ENCODE measurements at places on chromosomes 1 and 21.

DNA sequence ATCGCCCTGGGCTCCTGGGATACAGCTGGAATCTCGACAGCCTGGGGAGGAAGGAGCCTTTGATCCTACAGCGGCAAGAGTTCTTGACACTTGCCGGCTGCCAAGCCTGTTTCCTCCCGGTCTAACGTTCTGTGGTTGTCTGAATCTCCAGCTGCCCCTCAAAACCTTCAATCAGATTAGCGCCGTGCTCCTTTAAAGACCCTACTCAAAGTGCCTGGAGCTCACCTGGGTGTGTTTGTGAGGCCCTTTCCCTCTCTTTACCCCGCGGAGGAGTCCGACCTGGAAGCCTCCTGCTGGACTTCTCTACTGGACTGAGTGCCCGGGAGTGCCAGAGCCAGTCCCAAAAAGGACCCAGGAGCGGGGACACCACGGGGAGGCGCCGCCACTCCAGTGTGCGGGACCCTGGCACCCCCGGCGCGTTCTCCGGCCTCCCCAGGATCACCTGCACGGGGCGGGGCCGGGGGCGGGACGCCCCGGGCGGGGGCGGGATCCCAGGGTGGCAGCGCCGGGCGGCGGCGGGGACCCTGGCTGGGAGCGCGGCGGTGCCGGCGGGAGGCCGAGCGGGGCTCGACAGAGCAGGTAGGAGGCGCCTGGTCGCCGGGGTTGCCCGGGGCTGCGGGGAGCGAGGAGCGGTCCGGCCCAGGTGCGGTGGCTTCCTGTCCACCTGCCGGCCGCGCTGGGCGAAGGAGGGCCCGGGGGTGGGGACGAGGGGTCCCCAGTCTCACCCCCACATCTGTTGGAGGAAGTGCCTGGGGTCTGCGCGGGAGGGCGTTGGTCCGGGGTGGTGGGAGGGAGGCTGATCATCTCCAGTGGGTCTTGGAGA, at the start of gene NCMAP:
NCMAP (plus strand) TSS at position 497 of the 823 bp plus-strand sequence. CDS start 39,344 bp downstream, outside the sequence.
- peak; percentile 52 for DNase-seq

- DNase-seq = no peak
Observed at GRCh38 chr1:240170266-240170665, 78.6 kb downstream of the FMN2 start.

DNA sequence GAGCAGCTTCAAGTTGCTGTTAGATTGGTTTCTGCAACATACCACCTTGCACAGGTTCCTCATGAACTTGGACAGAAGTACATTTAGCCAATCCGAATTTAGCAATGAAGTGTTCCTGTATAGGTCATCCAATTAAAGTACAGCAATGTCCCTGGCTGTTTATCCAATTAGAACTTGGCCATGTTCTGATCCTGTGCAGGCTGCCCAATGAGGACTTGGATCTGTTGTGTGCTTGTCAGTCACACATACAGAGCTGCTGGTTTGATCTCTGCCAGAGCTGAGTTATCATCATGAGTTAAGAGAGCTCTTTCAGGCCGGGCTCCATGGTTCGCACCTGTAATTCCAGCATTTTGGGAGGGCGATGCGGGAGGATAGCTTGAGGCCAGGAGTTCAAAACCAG, 22.0 kb upstream of the IFNLR1 start:
- DNase-seq = no peak

- no peak for DNase-seq
Observed at GRCh38 chr1:176167210-176167609, 39.9 kb downstream of the COP1 start.

DNA sequence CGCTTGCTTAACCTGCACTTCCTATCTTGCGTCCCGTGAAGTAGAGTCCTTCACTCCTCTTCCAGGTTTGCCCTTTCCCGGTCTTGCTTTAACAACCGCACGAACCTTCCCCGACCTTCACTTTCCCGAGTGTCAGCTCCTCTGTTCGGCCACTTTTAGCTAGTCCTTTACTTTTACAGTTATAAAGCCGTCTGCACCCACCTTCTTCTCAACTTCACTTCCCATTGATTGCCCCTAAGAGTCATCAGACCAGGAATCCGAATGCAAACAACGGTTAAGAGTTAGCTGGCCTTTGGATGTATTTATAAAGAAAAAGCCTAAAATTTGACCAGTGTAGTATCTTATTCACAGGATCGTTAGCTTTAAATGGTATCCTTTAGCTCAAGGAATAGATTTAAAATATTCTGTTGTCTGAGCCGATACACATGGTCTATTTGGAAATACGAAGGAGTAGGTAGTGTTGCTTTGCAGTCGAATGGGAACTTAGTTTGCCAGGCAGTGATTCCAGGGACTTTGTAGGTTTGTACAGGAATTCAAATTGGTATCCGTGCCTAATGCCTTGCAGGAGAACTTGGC, 1.4 kb downstream of the PPP2R5A start:
- no peak for DNase-seq

GRCh38 chr1:38197312-38198061, 150.9 kb upstream of the POU3F1 start:
- no peak for DNase-seq

- DNase-seq = no peak
Observed at GRCh38 chr1:1758059-1758621, 20.1 kb downstream of the NADK start.

GRCh38 chr1:116904791-116905320, 4.9 kb upstream of the PTGFRN start:
- DNase-seq = no peak

DNA sequence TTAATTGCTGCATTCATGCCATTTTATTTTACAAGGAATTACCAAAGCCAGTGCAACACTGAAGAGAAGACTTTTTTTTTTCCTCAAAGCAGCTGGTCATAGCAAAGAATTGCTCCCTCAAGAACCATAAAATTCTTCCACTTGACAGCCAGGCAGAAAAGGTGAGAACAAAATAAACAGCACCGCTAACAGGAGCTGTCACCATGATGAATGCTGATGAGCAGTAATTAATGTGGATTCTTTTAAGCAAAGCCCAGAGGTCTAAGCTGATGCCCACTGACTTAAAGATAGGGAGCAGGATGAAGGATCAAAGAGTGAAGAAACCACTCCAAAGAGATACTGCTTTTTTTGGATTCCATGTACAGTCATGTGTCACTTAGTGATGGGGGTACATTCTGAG, 428.4 kb downstream of the BRINP3 start:
- DNase-seq = no peak

- no peak for DNase-seq
Observed at GRCh38 chr1:26844424-26845196, 18.1 kb downstream of the ZDHHC18 start.

- no peak for DNase-seq
Observed at GRCh38 chr1:24266398-24266941, 52.7 kb upstream of the GRHL3 start.

DNA sequence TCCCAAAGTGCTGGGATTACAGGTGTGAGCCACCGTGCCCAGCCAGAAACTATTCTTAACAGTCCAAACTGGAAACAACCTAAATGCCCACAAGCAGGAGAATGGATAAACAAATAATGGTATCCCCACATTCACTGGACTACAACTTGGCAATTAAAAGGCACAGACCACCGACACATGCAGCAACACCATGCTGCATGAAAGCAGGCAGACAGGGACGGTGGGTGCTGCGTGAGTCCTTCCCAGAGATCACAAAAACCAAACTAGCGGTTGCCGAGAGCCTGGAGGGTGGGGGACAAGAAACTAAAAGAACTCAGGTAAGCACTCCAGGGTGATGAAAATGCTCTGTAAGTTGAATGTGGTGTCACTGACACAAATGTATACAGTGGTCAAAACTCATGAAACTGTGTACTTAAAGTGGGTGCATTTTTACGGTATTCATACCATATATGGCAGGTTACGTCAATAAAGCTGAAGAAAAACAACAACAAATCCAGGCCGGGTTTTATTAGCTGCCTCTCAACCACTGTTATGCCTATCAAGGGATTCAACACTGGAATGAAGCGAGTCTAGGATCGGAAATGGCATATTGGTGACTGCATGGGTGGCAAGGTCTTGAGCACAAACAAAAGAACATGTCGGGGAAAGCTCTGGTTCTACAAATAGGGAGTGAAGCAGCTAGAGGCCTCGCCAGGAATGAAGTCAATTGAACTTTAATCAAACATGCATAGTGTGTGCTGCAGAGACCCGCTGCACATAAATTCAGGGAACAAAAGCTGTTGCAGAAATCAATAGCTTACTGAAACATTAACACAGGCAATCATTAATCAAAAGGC, 52.4 kb downstream of the SLC45A1 start:
- no peak for DNase-seq

GRCh38 chr1:165828103-165828668, 772 bp downstream of the UCK2 start:
- DNase-seq = peak; percentile 23
